ENCODE measurements at places on chromosomes 5 and 9.

DNA sequence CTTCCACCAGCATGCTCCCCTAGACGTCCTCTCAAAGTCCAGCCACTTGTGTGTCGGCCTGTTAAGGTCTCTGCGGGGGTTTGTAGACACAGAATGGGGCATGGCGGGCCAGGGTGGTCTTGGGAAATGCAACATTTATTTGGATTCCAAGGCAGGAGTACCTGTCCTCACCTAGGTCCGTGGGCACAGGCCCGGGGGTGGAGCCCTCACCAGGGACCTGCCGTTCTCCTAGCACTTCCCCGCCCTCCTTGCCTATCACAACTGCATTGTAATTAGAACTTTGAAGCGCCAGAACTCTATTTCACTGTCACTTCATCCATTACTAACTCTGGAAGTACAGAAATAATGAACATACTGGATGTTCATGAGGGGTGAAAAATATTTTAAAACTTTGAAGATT is 268.3 kb upstream of the ACTBL2 start:
- H3K4me1 ChIP-seq = no peaks in the 10 kb centered on the region
- H3K27me3 ChIP-seq = no peaks in the 10 kb centered on the region
- H3K27ac ChIP-seq = no peak overlapping the region
- H3K4me3 ChIP-seq = no peak overlapping the region
- no peaks in the 10 kb centered on the region for H3K36me3 ChIP-seq

DNA sequence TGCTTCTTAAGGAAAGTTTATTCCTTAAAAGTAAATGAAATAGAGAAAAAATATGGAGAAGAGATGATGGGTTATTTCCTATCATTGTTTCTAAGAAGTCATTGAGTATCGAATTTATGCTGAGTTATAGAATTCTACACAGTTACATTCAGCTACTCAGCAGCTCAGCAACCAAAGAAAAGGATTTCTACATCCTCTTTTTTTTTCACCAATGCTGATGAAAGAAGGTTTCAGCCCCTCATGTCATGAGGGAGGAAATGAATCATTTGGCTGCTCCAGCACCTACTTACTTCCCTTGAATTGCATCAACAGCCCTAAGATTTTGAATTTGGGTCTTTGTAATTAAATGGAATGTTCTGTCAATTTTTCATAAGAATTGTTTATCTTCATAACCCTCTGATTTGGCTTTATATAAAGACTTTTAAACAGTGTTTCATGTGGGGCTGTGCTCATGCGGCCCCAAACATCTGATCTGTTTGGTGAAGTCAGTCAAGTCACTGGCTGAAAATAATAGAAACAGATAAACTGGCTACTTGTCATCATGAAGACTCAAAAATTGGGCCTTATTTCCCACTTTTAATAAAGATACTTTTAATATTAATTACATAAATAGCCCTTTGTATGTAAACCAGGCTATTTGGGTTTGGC is 18.5 kb upstream of the SNX2 start:
- peaks cover 2% of the 10 kb centered on the region for H3K36me3 ChIP-seq
- no peak overlapping the region for H3K4me3 ChIP-seq
- peaks cover 20% of the 10 kb centered on the region for H3K27me3 ChIP-seq
- no peak for DNase-seq

- H3K27ac ChIP-seq = no peak overlapping the region
- no peaks in the 10 kb centered on the region for H3K4me1 ChIP-seq
- DNase-seq = no peak
- peaks cover 11% of the 10 kb centered on the region for H3K27me3 ChIP-seq
- H3K4me3 ChIP-seq = no peak overlapping the region
Measured at GRCh38 chr9:86836797-86837196, 110.5 kb downstream of the GAS1 start.

- no peaks in the 10 kb centered on the region for H3K27me3 ChIP-seq
- peak overlapping the region; percentile 65 for H3K4me3 ChIP-seq
- peaks cover 9% of the 10 kb centered on the region for H3K36me3 ChIP-seq
- peak; percentile 16 for DNase-seq
Measured at GRCh38 chr5:170312666-170313065, 15.1 kb upstream of the LCP2 start.

DNA sequence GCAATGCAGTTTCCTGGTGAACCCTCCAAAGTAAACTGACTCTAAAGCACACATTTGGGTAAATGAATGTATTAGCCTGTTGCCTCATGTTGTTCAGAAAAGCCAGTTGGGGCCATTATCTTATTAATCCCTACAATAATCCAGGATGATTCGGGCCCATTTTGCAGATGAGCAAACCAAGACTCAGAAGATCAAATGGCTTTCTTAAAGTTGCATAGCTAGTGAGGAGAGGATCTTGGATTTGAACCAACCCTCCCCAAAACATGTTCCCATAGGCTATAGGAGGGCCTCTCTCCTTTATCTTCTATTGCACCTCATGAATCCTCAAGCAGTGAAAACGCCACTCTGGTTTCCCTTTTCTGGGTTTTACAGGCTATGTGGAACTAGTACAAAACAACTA is 267.6 kb upstream of the RFX3 start:
- peaks cover 20% of the 10 kb centered on the region for H3K27me3 ChIP-seq
- no peak overlapping the region for H3K4me3 ChIP-seq
- H3K27ac ChIP-seq = no peak overlapping the region
- no peaks in the 10 kb centered on the region for H3K36me3 ChIP-seq

DNA sequence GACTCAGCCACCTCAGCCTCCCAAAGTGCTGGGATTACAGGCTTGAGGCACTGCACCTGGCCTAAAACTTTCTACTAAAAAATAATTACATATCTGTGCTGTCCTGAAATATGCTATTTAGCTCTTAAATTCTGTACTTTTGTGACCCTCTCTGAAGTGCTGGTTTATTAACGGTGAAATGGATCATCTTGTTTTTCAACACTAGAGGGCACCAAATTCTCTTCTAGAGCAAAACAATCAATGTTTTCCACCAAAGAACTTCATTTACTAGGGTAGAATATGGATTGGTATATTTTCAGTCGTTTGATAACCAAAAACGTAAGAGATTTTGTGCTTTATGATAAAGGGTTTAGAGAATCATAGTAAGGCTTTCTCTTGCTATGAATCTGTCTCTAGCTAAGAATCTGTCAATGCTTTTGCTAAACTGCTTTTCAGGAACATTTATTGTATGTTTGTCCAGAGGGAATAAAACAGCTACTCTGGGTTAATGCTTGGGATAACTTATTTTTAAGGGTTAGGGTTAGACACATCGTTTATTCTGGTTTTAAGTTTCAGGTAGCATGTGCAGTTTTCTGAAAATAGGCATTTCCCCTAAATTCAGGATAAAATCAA is 63.6 kb downstream of the RNF180 start:
- DNase-seq = no peak
- no peaks in the 10 kb centered on the region for H3K36me3 ChIP-seq
- H3K27ac ChIP-seq = no peak overlapping the region
- H3K27me3 ChIP-seq = no peaks in the 10 kb centered on the region

DNA sequence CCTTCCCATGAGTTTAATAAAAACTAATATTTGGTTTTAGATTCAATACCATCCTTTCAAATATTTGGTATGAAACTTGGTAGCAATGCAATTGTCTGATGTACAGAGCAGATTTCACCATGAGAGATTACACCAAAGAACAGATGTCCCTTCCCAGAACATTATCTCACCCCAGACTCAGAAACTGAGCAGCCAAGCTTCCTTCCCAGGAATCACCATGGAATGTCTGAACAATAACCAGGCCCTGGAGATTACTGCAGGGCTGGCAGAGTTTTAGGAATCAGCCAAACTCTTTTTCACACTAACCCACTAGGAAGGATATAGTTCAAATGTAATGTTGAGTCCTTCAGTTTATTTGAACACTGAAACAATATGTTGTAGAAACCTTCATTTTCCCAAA is 23.9 kb downstream of the CLTA start:
- no peaks in the 10 kb centered on the region for H3K27me3 ChIP-seq
- H3K4me3 ChIP-seq = no peak overlapping the region
- no peak for DNase-seq
- H3K27ac ChIP-seq = peak overlapping the region; percentile 49
- peaks cover 47% of the 10 kb centered on the region for H3K36me3 ChIP-seq

DNA sequence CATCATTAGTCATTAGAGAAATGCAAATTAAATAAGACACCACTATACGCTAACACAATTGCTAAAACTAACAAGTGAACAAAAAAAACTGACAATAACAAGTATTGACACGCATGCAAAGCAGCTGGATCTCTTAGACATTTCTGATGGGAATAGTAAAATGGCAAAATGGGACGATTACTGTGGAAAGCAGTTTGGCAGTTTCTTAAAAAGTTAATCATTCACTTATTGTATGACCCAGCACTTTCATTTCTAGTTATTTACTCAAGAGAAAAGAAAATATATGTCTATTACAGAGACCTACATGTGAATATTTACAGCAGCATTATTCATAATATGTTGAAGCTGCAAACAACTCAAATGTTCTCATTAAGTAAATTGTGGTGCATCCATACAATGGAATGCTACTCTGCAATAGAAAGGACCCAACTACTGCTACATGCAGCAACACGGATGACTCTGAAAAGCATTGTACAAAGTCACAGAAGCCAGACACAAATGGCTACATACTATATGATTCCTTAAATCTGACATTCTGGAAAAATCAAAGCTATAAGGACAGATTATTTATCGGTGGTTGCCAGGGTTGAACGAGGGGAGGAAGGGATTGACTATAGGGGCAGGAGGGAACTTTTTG is 96.8 kb upstream of the ITGA2 start:
- DNase-seq = no peak
- no peaks in the 10 kb centered on the region for H3K4me1 ChIP-seq
- no peak overlapping the region for H3K4me3 ChIP-seq

GRCh38 chr9:78574354-78575045 is 277.6 kb downstream of the PSAT1 start:
- H3K27me3 ChIP-seq = no peaks in the 10 kb centered on the region
- H3K36me3 ChIP-seq = no peaks in the 10 kb centered on the region
- H3K4me3 ChIP-seq = no peak overlapping the region
- no peak overlapping the region for H3K27ac ChIP-seq
- no peak for DNase-seq

- no peak for DNase-seq
- no peaks in the 10 kb centered on the region for H3K4me1 ChIP-seq
- no peaks in the 10 kb centered on the region for H3K36me3 ChIP-seq
- no peak overlapping the region for H3K4me3 ChIP-seq
- H3K27ac ChIP-seq = no peak overlapping the region
Measured at GRCh38 chr9:115335439-115335838, 217.5 kb upstream of the TNC start.

DNA sequence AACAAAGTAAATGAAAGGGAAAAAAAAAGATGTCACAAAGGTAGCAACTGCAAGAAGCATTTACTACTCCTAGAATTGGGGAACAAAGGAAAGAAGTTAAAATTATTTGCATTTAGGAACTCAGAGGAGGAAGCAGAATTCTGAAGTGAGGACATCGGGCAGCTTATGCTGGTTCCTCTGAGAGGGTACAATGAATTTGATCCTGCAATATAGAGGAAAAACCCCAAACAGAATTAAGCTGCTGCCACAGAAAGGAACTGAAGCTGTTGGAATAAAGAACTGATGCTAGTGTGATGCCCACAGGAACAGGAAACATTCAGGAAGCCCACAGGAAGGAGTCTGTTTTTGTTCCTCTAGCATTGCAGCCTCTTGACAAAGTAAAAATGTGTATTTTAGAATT is 22.3 kb upstream of the TBCA start:
- no peaks in the 10 kb centered on the region for H3K4me1 ChIP-seq
- no peak for DNase-seq
- no peak overlapping the region for H3K4me3 ChIP-seq
- no peak overlapping the region for H3K27ac ChIP-seq
- H3K27me3 ChIP-seq = peaks cover 60% of the 10 kb centered on the region
- no peaks in the 10 kb centered on the region for H3K36me3 ChIP-seq

DNA sequence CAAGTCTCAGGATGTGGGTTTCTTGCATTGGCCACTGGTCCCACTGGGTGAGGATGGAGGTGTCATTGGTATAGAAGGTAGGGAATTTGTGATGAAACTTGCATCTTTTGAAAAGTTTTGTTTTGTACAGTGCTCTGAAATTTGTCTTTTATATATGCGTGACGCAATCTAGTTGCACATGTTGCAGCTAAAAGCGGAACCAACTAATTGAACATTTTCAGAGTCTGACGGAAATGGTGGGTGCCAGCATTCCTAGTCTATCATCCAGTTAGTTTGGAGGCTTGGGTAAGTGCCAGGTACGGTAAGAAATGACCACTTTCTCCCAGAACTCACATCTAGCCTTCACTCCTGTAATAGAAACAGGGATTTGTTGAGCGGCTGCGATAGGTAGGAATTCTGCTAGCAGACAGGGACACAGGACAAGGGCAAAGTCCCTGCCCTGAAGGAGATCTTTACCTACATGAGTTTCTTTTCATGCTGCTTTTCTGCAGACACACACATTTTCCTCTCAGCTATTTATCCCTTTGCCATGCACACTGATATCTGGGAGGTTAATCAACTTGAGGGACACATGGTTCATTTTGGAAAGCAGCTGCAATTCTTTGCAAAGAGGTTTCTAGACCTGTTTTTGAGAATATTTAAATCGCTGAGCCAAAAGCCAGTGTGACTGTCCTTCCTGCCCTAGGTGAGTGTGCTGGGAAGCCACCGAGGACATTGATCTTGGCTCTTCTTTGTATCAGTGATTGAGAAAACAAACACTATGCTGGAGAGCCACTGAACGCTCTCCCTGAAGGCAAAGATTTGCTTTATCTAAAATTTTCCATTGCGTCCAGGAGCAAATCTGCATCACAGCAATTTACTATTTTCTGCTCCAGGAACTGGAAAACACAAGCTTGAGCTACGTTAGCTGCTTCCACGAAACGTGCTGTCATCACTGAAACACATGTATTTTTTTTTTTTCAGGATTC is 89.7 kb downstream of the DAP start:
- H3K4me1 ChIP-seq = no peaks in the 10 kb centered on the region
- peaks cover 3% of the 10 kb centered on the region for H3K36me3 ChIP-seq
- H3K4me3 ChIP-seq = no peak overlapping the region
- H3K27ac ChIP-seq = no peak overlapping the region
- DNase-seq = no peak
- H3K27me3 ChIP-seq = no peaks in the 10 kb centered on the region

- H3K27me3 ChIP-seq = no peaks in the 10 kb centered on the region
- no peaks in the 10 kb centered on the region for H3K4me1 ChIP-seq
- H3K27ac ChIP-seq = no peak overlapping the region
- DNase-seq = no peak
Measured at GRCh38 chr9:106874031-106874430, 11.1 kb downstream of the ZNF462 start.

GRCh38 chr5:761059-761771 is 23.3 kb downstream of the ZDHHC11B start:
- DNase-seq = no peak
- peaks cover 19% of the 10 kb centered on the region for H3K4me1 ChIP-seq
- no peak overlapping the region for H3K4me3 ChIP-seq
- no peak overlapping the region for H3K27ac ChIP-seq
- H3K36me3 ChIP-seq = peaks cover 43% of the 10 kb centered on the region

GRCh38 chr5:151451626-151452520 is 4.5 kb downstream of the SLC36A1 start:
- H3K4me3 ChIP-seq = no peak overlapping the region
- H3K27me3 ChIP-seq = no peaks in the 10 kb centered on the region
- peaks cover 7% of the 10 kb centered on the region for H3K36me3 ChIP-seq
- H3K4me1 ChIP-seq = peaks cover 22% of the 10 kb centered on the region
- no peak for DNase-seq

Measured in effector memory CD8-positive, alpha-beta T cell (primary cell).